ENCODE measurements at places on chromosomes 6 and 20.
A peak's percentile ranks its signal among the peaks of the same experiment; 100 is the strongest.

DNA sequence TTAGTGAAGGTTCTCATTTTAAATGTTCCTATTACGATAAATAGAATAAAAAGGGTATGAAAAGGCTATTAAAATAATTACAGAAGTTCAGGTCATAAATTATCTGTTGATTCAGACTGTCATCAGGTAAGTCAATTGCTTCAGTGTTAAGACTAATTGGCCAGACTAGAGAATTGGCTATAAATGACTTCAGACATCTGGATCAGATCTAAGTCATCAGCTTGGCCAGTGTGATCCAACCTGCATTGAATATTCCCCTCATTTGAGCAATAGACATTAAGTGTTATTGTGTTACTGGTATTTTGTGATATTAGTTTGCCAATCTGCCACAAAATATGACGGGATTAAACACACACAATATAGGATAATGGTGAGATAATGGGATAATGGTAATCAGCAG lies 377.6 kb upstream of the CITED2 start:
- no peak for DNase-seq

GRCh38 chr6:100296810-100297544 lies 167.7 kb downstream of the SIM1 start:
- DNase-seq = no peak

DNA sequence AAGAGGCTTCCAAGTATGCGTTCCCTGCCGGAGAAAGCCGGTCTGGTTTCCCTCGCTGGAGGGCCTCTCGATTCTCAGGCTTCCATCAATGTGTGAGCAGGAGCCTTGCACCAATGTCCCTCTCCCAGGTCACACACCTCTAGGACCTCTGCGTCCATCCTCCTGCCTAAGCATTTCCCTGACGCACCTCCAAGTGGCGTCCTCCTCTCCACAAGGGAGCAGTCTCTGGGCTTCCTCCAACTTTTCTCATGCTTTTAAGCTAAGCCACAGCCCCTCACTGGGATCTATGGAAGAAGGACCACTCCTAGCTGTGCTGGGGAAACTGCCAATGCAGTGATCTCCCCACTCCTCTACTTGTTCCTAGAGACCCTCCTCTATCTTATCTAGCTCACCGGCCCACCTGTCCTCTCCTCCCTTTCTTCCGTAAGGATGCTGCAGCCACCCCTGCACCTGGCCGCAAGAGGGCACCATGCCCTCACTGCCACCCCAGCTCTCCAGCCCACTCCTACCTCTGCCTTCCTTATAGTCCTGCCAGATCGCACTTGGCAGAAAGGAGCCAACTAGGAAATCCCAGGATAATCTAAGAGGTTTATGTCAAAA lies 258.7 kb downstream of the LRFN2 start:
- DNase-seq = peak; percentile 8

- peak; percentile 90 for DNase-seq
These were observed 354.1 kb upstream of the MAP3K7 start for GRCh38 chr6:90940812-90941481.

GRCh38 chr20:37615340-37616109 lies 78.3 kb upstream of the CTNNBL1 start:
- peak; percentile 61 for DNase-seq

DNA sequence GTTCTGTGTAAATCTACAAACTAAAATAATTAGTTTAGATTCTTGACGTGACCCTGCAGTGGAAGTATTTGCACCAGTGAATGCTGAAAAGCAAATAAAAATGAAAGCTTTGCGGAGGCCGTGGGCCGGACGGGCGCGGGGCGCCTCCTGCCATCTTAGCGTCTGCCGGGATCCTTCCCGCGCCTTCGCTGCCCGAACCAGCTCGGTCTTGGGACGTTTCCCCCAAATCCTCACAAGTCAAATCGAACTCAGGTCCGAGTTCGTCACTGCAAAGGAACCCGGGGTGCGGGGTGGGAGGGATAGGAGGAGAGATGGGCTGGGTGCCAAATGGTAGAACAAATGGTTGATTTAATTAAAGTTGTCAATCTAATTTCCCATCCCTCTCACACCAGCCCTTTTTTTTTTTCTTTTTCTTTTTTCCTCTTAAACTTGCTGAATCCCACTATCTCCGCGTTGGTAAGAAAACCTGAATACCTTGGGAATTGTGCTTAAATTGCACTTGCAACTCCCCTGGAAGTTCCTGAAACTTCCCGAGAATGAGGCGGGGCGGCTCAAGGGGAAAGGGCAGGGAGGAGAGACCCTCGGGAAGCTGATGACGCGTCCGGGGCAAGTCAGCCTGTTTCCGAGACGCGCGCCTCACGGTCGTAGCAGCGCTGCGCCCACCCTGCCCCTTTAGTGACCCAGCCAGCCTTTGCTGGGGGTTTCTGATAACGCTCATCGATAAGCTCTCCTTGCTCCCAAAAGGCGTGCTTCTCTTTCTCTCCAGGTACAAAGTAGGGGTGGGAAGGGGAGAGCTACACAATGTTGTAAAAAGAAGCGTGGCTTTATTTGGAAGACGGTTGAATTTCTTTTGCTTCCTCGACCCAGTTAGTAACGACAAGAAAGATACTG lies 1.8 kb downstream of the GJA1 start:
- no peak for DNase-seq

DNA sequence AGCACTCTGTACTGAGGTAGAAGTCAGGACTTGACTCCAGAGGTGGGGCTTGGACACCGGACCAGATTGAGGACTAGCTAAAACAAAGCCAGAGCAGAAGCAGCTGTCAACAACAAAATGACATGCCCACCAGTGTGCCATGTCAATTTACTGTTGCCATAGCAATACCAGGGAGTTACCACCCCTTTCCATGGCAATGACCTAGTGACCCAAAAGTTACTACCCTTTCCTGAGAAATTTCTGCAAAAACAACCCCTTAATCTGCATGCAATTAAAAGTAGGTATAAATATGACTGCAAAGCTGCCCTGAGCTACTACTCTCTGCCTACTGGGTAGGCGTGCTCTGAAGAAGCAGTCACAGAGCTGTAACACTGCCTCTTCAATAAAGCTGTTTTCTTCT lies 21.0 kb downstream of the MAP3K5 start:
- peak; percentile 41 for DNase-seq

DNA sequence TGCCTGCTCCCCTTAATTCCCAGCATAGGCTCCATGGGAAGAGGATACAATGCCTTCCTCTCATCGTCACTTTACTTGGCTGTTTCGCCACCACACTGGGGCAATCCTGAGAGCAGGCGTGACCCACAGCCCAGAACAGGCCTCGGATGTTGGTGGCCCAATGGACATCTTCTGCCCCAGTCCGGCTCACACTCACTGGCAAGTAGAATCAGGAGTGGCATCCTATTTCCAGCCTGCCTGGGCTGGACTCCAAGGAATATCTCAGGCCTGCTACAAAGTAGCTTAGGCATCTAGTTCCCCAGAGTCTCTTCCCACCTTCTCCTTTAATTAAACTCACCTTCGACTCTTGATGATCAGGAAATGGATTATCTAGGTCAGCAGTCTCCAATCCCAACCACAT lies 110.5 kb downstream of the LRFN2 start:
- DNase-seq = no peak

- no peak for DNase-seq
These were observed 188.7 kb upstream of the CEP162 start for GRCh38 chr6:84416043-84416657.

GRCh38 chr20:11452326-11452725 lies 465.4 kb upstream of the BTBD3 start:
- DNase-seq = no peak

- no peak for DNase-seq
These were observed 519.2 kb upstream of the MAP3K7 start for GRCh38 chr6:91106083-91106482.

GRCh38 chr20:33178726-33179125 lies 10.8 kb downstream of the BPIFA2 start:
- DNase-seq = no peak

DNA sequence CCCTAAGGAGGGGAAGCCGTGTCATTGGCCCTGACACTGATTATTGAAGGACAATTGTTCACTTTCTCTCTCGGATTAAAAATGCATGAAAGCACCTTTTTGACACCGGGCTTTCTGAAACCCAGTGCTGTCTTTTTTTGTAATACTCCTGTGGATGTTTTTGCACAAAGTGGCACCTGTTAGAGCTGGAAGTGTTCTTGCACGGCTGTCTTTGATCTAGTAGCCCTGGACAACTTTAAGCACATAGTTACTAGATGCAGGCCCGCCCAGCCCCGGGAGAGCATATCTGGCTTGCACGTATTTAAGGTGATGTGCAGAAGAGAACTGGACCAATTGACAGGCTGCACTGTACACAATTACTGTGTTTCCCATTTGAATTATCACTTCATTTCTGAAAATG lies 72.6 kb downstream of the ARID1B start:
- peak; percentile 52 for DNase-seq

- peak; percentile 45 for DNase-seq
These were observed 45.8 kb downstream of the TM9SF4 start for GRCh38 chr20:32155017-32155981.

DNA sequence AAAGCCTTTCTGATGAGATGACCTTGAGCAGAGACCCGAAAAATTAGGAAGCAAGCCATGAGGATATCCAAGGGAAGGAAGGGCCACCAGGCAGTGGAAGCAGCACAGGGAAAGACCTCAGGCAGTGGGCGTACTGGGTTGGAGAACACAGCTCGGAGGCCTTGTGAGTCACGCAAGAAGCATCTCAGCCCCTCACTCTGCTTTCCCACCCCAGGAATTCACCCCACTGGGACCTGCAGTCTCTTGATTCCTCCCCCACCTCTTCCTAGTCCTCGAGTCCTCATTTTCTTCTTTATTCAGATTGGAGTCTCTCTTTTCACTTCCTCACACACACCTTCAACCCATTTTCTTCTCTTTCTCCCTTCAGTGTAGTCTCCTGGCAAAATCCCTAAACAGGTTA lies 27.0 kb downstream of the RPRD1B start:
- DNase-seq = no peak

DNA sequence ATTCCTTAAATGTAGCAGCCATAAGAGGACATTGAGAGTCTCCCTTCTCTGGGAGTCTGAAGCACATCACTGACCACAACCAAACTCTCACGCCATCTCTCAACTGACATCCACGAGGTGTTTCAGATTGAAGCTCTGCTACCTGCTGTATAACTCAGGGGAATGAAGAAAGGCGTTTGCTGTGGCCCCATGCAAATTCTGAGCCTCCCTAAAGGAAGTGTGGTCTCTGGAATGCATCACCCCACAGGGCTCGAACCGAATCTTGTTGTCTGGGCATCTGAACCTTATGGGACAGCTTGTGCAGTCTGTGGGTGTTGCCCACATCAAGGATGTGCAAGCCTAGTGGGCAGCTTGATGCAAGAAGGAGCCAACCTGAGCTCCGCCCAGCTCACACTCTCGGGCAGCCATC lies 10.9 kb downstream of the PMEPA1 start:
- no peak for DNase-seq

DNA sequence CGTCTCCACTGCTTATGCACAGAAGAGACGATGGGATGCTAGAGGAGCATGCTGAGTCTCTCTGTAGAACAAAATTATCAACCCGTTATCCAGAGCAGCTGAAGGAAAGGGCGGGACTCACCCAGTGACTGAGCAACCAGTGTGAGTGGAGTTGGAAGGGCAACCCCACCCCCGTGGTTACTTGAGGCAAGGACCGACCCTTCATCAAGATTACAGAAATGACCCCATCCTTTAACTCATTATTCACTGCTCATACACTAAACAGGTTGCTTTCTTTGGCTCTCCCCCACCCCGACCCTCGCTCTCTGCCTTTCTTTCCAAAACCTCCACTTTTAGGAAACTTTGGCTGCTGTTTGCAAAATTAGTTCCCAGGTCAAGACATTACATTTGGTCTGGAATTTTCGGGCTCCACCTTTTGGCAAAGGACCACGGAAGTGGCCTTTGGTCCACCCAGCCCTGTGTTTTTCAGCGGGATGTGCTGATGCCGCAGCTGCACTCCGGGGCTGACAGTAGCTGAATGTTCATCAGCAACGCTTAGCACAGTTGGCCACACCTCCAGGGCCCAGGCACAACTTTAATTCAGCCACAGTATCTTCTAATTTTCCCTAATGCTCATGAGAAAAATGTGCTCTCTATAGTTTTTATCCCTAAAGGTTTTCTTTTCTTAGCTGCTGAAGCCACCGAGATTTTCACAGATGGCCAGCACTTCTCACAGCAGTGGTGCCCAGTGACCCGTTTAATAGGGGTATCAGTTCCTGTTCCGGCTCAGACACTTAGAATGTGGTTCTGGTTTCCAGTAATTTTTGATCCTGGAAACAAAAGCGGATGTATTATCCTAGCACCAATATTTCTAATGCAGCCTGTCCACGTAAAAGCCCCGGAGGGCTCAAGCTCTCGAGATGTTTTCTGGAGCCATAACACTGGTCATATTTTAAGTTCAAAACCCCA lies 103.6 kb upstream of the NXT1 start:
- DNase-seq = peak; percentile 59

Measured in GM12865 (cell line).